ENCODE measurements at places on chromosomes 4 and X. TPM values are rescaled to one million over a fixed set of nuclear protein-coding genes. Genes with fewer than 3 reads are reported as not detected.

Gene GAGE10
- total RNA-seq: not detected

Gene GEMIN8
- total RNA-seq: 10.7 TPM

Gene EGFL6
- not detected for total RNA-seq

Gene UGT2B15
- total RNA-seq: not detected

Gene TRAM1L1
- 0.66 TPM for total RNA-seq

Gene EIF1AX
- total RNA-seq: 95.6 TPM

Gene GAGE13
- total RNA-seq: not detected

Gene DDX60
- 2.2 TPM for total RNA-seq

Gene MAGEC3
- not detected for total RNA-seq

Gene SORCS2
- total RNA-seq: 5.6 TPM

Gene CPE
- total RNA-seq: 1.1 TPM

Gene CPEB2
- total RNA-seq: 8.2 TPM

Gene PRRG3
- not detected for total RNA-seq

Gene GAGE12H
- total RNA-seq: not detected

Gene NXF2
- not detected for total RNA-seq

Gene ACE2
- total RNA-seq: 0.11 TPM

Gene SMPX
- total RNA-seq: not detected

Gene DDIT4L
- 0.32 TPM for total RNA-seq

Gene CDKL2
- 0.79 TPM for total RNA-seq

All from A549 treated with ZK216348 at 1 μM for 4 hours (cell line).